ENCODE measurements at places on chromosomes 3 and 15. TPM values are rescaled to one million over a fixed set of nuclear protein-coding genes. Genes with fewer than 3 reads are reported as not detected.

POLQ gene
- 2.9 TPM for total RNA-seq

DNA sequence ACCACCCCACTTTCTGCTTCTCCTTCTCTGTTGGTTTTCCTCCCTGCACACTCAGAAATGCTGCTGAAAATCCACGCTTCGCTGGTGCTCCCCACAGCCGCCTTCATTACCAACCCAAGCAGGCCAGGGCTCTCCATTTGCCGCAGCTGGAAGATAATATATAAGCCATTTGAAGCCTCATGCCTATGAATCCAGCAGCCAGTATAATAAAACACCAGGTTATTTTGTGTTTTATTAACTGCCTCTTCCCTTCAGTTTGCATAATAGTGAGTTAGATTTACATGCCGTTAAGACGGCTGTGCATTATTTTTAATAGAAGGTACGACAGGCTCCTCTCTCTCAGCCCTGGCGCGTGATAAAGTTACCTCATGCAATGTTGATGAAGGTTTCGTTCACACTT is 86.6 kb downstream of the TOP2B start:
- H3K36me3 ChIP-seq: no peaks in the 10 kb centered on the region
- peaks cover 44% of the 10 kb centered on the region for H3K4me1 ChIP-seq
- no peak for DNase-seq
- no peak overlapping the region for H3K27ac ChIP-seq
- no peaks in the 10 kb centered on the region for H3K27me3 ChIP-seq

STAB1 gene
- not detected for total RNA-seq

- H3K4me3 ChIP-seq: no peak overlapping the region
- H3K36me3 ChIP-seq: peaks cover 2% of the 10 kb centered on the region
- no peaks in the 10 kb centered on the region for H3K4me1 ChIP-seq
- DNase-seq: no peak
- H3K27me3 ChIP-seq: no peaks in the 10 kb centered on the region
- H3K27ac ChIP-seq: no peak overlapping the region
Observed at GRCh38 chr15:74504418-74504817, 36.6 kb upstream of the ARID3B start.

IL16 gene
- 2.0 TPM for total RNA-seq

DNA sequence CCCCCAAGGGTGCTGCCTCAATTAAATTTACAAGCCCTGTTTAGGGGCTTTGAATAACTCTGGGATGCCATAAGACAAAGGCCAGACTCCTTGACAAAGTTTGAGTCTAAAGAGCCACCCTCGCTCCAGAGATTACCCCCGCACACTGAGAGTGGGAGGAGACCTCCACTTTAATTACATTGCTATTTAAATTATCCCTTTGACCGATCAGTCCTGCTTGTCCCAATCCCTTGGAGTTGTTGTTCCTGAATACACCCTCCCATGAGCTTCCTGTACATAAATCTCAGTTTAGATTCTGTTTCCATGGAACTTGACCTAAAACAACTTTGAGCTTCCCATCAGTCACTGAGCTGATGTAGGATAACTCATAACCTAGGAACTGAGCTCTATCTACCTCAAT is 596.3 kb downstream of the PYDC2 start:
- no peak overlapping the region for H3K27ac ChIP-seq
- peaks cover 9% of the 10 kb centered on the region for H3K4me1 ChIP-seq
- no peak overlapping the region for H3K4me3 ChIP-seq
- no peak for DNase-seq
- H3K36me3 ChIP-seq: no peaks in the 10 kb centered on the region

- DNase-seq: no peak
- peaks cover 53% of the 10 kb centered on the region for H3K27me3 ChIP-seq
- H3K4me3 ChIP-seq: no peak overlapping the region
- H3K4me1 ChIP-seq: no peaks in the 10 kb centered on the region
- no peak overlapping the region for H3K27ac ChIP-seq
Observed at GRCh38 chr3:122627301-122627700, 49.9 kb downstream of the PARP15 start.

DNA sequence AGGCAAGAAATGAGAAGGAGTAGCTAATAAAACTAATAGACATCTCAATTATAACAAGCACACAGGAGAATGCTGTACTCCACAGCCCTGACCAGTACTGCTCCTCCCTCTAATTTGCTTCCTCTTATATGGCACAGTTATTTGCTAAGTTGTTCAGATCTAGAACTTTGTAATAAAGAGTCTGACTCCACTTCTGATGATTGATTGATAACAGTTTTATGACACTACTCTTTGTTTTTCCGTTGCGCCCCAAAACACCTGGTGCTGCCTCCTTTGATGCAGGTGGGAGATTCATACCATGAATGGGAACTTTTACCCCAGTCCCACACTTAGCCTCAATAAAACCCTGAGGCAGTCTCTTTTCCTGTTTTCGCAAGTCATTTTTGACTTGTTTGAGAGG is 777.7 kb downstream of the GBE1 start:
- H3K4me3 ChIP-seq: no peak overlapping the region
- H3K4me1 ChIP-seq: no peaks in the 10 kb centered on the region
- DNase-seq: no peak
- H3K36me3 ChIP-seq: no peaks in the 10 kb centered on the region

DNA sequence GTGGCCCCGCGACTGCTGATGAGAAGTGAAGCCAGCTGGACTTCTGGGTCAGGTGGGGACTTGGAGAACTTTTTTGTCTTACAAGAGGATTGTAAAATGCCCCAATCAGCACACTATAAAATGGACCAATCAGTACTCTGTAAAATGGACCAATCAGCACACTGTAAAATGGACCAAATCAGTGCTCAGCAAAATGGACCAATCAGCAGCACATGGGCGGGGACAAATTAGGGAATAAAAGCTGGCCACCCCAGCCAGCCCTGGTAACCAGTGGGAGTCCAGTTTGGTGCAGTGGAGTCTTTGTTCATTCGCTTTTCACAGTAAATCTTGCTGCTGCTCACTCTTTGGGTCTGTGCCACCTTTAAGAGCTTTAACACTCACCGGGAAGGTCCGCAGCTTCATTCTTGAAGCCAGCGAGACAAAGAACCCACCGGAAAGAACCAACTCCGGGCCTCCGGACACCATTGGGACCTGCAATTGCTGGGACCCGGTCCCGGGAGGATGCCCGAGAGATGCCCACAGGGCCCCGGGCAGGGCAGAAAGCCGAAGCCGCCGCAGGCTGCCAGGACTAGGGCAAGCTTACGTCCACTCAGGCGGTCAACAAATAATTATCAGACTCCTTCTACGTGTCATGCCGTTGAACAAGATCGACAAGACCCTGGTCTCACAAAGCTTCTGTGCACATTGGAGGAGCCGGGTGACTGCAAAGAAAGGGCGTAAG is 8.3 kb upstream of the NR2E3 start:
- DNase-seq: no peak
- H3K4me3 ChIP-seq: no peak overlapping the region
- no peaks in the 10 kb centered on the region for H3K27me3 ChIP-seq
- peaks cover 34% of the 10 kb centered on the region for H3K4me1 ChIP-seq
- no peaks in the 10 kb centered on the region for H3K36me3 ChIP-seq

DNA sequence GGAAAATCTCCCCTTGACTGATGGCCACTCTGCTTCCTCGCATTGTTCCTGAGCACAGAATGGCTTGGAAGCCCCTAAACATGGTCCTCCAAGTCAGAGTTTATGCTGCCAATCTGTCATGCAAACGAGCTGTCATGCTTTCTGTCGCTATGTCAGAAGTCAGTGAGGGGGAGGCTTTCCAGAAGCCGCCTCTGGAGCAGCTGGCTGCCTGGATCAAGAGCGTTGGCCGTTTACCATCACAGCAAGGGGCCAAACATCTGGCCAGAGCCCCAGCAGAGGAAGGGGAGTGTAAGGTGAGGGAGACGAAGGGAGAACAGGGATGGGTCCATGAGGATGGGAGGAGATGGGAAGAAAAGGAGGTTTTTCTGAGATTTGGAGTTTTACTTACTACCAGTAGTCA is 372.6 kb upstream of the NR2F2 start:
- peaks cover 5% of the 10 kb centered on the region for H3K36me3 ChIP-seq
- no peaks in the 10 kb centered on the region for H3K4me1 ChIP-seq
- H3K27me3 ChIP-seq: no peaks in the 10 kb centered on the region
- DNase-seq: no peak
- H3K27ac ChIP-seq: no peak overlapping the region

KCTD6 gene
- total RNA-seq: 12.9 TPM

GOLGA8H gene
- 1.8 TPM for total RNA-seq

ACVR2B gene
- 4.9 TPM for total RNA-seq

DNA sequence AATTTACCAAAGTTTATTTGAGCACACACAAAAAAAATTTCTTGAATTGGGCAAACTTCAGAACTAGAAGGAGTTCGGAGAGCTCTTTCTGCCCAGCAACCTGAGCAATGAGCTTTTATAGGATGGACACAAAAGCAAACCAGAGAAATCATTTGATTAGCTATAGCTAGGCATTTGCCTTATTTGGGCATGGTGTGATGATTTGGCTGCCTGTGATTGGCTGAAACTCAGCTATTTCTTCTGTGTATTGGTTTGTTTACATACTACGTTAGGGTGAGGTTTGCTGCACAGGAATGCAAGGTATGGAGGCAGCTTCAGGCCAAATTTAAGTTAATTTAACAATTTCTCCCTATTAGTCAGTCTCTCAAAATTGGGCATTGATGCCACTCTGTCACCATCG is 65.1 kb downstream of the NEK11 start:
- DNase-seq: no peak
- H3K27ac ChIP-seq: no peak overlapping the region
- no peaks in the 10 kb centered on the region for H3K36me3 ChIP-seq

GRCh38 chr3:86990734-86991481 is at the start of gene VGLL3:
Gene VGLL3, minus strand, starts transcription at chr3:86991149. Its CDS starts 406 bp downstream, at chr3:86990743.
- peaks cover 13% of the 10 kb centered on the region for H3K36me3 ChIP-seq
- H3K27me3 ChIP-seq: no peaks in the 10 kb centered on the region
- H3K4me3 ChIP-seq: peak within 1 kb of the TSS; percentile 87
- peak; percentile 98 for DNase-seq
- H3K4me1 ChIP-seq: peaks cover 66% of the 10 kb centered on the region

DNA sequence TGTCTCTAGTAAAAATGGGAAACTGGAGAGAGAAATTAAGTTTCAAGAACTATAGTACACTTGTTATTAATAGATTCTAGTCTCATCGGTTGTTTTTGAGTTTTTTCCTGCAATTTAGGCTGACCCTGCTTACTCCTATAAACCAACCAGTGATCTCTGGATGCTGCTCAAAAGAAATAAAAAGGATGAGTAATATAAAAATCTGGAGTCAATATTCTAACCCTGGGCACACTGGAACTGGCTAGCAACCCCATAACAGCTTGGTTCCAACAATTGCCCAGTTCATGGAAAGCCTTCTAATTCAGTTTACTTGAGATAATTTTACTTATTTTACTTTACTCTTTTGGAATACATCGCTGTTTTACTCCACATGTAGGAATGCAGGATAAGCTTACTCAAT is 211.6 kb downstream of the GBE1 start:
- peaks cover 10% of the 10 kb centered on the region for H3K36me3 ChIP-seq
- H3K4me1 ChIP-seq: peaks cover 20% of the 10 kb centered on the region
- no peak overlapping the region for H3K4me3 ChIP-seq
- no peak overlapping the region for H3K27ac ChIP-seq
- H3K27me3 ChIP-seq: no peaks in the 10 kb centered on the region
- no peak for DNase-seq

DAG1 gene
- total RNA-seq: 149 TPM

- H3K27ac ChIP-seq: no peak overlapping the region
- no peaks in the 10 kb centered on the region for H3K4me1 ChIP-seq
- no peak overlapping the region for H3K4me3 ChIP-seq
Observed at GRCh38 chr3:38047896-38048295, 8.9 kb downstream of the DLEC1 start.
